NCI-H1930 (cell line): ENCODE measurements at places on chromosomes 12 and 14.

DNA sequence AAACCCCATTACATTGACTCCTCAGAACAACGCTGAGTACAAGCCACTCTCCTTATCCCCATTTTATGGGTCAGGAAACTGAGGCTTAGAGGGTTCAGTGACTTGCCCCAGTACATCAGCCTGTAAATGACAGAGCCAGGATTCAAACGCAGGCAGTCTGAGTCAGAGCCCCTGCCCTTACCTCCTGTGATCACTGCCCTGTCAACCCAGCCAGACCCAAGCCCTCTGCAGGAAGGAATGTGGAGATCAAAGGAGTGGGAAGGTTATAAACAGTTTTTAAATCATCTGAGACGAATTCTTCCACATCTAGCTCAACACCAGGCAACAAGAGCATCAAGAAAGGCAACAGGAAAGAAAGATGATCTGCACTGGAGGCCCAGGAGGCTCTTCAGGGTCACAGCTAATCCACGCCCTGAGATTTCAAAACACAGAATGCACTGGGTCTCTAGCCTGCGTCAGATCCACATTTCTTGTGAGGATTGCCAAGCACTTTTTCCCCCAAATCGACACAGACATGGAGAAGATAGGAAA, 38.5 kb downstream of the SPTB start:
- no peak for DNase-seq

DNA sequence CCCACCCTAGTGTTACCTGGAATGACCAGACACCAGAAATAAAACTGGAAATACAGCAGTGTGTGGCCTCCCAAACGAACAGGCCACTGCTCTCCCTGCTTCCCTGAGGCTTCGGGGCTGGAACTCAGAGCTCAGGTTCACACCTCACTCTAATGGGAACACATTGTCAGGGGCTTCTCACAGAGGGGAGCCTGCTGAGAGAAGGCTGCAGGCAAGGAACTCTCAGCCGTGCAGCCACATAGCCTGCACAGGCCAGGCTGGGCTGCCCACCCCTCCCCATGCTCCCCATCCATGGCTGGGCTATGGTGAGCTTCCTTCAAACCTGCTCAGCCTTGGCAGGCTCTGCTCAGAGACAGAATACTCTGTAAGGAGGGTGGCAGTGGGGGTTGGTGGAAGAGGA, 302.5 kb downstream of the EMP1 start:
- DNase-seq, result no peak

DNA sequence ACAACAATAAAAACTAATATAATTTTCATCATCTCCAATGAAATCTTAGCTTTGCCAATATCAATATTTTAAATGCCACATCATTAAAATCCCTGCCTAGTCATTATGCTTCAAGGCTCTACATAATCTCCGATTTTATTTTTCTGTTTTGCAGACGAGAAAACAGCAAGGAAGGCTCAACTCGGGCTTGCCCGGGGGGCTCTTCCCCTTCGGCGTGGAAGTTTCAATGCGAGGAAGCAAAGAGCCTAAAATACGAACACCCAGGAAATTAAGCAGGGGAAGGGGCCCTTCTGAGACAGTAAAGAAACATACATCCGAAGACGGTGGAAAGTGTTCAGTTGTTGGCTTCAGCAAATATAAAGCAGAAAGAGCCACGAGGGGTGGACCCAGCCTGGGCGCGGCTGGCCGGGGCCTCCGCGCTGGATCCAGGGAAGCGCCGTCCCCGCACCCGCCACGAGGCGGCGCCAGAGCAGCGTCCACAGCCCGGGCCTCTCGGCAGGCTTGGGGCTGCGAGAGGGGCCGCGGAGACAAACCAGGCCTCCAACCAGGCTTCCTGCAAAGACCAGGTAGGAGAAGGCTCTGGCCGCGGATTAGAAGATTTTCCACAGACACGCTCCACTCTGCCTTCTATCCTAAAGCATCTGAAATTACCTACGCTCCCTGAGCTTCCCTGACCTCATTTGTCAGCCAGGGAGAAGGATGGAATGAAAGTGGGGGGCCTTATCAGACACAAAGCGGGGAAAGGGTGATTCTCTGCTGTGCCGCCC, 77.2 kb downstream of the SERPINA3 start:
- peak; percentile 38 for DNase-seq

- DNase-seq, result no peak
Observed at GRCh38 chr12:109329686-109330085, 18.0 kb upstream of the MYO1H start.

GRCh38 chr14:79920180-79920692, 291.1 kb downstream of the DIO2 start:
- no peak for DNase-seq

GRCh38 chr12:107856096-107856495, 81.6 kb downstream of the ASCL4 start:
- no peak for DNase-seq
